ENCODE measurements at places on chromosomes 6 and 20.

DNA sequence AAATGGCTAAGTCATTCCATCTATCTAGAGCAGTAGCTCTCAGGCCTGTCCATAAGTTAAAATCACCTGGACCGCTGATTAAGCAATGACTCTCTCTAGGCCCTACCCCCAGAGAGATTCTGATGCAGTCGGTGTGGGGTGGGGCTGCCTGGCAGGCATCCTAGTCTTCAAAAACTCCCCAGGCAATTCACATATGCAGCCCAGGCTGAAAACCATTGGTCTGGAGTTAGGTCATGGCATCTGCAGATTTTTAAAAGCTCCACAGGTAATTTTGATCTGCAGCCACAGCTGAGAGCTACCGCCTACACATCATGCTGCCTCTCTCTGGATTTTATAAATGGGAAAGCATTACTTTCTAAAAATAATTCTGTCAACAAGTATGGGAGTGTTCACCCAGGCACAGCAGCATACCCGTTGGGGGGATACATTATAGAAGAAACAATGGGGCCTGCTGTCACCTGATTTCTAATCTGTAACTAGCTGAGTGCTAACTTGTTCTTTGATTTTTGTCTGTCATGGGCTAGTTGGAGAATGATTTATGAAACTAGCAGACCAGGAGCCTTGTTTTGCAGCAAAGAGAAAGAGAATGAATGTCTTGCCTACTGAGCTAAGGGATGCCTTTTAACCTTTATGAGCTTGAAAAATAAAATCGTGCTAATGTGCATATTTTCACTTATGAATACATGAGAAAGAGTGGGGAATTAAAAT, 44.1 kb upstream of the ATXN1 start:
- no peak for DNase-seq

DNA sequence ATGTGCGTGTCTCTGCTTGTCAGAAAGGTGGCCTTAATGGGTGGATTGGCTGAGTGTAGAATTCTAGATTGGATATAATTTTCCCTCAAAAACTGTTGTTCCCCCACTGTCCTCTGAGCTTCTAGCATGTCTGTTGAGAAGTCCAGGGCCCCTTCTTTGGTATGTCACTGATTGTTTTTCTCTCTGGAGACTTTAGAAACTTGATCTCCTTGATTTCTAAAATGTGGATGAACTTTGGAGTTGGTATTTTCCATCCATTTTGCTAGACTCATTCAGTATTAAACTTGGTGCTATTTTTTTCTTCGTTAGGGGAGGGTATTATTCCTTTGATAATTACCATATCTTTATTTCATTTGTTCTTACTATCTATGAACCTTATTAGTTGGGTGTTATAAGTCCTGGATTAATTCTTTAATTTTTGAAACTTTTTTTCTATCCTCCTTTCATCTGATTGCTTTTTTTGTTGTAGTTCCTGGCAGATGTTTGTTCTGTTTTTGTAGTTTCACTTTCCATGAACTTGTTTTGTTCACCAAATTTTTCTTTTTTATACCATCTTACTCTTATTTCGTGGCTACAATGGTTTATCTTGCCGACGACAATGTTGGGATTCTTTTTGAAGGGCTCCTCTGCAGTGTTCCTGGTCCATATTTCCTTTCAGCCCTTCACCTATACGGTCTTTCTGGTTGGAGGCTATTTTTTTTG, 68.4 kb downstream of the ARID1B start:
- DNase-seq = no peak

DNA sequence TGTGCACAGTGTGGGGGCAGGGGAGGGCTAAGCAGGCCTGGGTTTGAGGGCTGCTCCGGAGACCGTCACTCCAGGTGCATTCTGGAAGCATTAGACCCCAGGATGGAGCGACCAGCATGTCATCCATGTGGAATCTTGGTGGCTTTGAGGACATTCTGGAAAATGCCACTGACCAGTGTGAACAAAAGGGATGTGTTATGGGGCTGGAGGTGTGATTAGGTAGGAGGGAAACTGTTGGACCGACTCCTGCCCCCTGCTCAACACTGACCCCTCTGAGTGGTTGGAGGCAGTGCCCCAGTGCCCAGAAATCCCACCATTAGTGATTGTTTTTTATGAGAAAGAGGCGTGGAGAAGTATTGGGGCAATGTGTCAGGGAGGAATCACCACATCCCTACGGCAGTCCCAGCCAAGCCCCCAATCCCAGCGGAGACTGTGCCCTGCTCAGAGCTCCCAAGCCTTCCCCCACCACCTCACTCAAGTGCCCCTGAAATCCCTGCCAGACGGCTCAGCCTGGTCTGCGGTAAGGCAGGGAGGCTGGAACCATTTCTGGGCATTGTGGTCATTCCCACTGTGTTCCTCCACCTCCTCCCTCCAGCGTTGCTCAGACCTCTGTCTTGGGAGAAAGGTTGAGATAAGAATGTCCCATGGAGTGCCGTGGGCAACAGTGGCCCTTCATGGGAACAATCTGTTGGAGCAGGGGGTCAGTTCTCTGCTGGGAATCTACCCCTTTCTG, 44.0 kb upstream of the TTPAL start:
- DNase-seq = no peak

GRCh38 chr6:145783796-145784195, 30.8 kb downstream of the FBXO30 start:
- no peak for DNase-seq

GRCh38 chr6:166656230-166657151, 29.4 kb upstream of the RPS6KA2 start:
- DNase-seq = no peak

GRCh38 chr20:7123457-7123856, 356.0 kb downstream of the BMP2 start:
- DNase-seq = no peak
